ENCODE measurements at places on chromosomes 4 and X. TPM values are rescaled to one million over a fixed set of nuclear protein-coding genes. Genes with fewer than 3 reads are reported as not detected.

DNA sequence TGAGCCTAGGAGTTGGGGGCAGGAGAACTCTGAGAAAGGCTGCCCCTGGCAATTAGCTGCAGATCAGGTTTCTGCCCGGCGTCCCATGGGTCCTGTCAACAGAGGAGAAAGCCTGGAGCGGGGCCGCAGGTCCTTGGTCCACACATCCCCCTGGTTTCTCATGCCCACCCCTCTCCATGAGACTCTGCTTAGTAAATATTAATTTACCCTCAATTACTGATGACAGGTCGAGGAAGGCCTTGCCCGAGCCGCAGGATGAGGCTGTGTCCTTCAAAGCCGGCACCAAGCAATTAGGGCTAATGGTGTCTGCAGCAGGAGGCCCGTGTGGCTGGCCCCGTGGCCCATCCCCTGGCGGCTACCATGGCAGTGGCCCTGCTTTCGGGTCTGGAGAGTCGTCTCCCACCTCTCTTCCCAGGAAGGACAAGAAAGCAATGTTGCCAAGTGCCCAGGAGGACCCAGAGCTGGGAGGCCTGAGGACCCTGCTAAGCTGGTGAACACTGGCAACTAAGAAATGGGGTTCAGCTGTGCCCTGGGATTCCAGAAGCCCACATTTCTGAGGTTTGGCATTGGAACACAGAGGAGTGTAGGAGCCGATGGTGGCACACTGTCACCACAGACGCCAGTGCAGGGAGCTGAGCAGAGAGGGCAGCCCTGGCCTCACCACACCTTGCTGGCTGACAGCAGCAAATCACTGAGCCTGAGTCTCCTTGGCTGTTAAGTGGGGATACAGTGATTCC, 114.6 kb downstream of the CPZ start:
- no peaks in the 10 kb centered on the region for H3K4me1 ChIP-seq
- peaks cover 76% of the 10 kb centered on the region for H3K27me3 ChIP-seq
- H3K4me3 ChIP-seq: no peak overlapping the region
- no peaks in the 10 kb centered on the region for H3K36me3 ChIP-seq

DNA sequence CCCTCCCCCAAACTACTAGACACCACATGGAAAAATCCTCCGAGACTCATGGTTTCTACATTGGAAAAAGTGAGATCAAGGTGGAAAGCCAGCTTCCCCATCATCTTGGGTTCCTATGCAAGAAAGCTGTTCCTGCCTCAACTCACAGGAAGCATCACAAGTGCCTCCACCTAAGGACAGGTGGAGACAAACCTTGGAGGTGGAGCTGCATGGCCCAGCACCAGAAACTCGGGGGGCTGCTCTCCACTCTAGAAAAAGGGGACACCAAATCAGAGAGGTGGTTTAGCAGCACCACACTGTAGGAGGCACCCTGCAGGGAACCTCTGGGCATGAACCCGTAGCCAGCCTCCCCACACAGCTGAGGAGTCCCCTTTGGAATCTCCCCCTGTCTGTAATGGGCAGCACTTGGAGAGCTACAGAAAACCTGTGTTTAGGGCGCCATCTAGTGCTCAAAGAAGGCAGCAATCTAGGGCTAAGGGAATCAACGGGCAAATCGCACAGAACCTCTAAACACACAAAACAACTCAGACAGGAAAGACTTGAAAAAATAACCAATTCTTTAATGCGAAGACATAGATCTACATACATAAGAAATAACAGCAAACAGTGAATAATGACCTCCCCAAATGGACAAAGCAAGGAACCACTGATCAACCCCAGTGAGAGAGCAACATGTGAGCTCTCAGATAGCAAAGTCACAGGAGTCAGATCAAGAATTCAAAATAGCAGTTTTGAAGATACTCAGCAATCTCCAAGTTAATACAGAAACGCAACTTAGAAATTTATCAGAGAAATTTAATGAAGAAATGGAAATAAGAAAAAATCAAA, 37.0 kb upstream of the ZBTB33 start:
- peak; percentile 35 for DNase-seq
- H3K27ac ChIP-seq: no peak overlapping the region
- no peak overlapping the region for H3K4me3 ChIP-seq
- H3K4me1 ChIP-seq: peaks cover 11% of the 10 kb centered on the region

DNA sequence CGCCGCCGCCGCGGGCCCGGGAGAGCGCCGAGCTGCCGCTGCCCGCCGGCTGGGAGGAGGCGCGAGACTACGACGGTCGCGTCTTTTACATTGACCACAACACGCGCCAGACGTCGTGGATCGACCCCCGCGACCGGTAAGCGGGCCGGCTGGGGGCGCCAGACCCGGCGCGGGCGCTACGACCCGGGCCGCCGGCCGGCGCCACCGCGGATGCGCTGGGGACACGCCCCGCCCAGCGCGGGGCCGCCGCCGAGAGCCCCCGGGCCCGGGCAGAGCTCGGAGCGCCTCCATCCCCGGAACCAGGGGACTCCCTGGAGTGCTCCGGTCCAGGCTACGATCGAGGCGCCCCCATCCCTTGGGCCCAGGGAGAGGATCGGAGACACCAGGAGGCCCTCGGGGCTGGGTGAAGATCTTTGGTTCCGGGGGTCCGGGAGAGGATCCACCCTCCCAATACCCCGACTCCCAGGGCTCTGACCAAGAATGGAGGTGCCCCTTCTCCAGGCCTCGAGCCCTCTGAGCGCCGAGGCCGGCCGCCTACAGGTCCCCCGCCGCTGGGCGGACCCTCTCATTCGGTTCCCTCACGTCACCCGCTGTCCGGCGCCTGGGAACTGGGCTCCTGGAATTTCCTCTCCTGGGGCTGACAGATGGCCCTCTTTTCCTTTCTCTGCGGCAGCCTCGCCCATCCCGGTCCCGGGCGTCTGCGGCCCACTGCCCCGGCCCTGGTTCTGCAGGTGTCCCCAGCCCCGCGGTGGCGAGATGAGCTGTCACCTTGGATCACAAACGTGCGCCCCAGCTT, 48.8 kb downstream of the CLDN34 start:
- no peaks in the 10 kb centered on the region for H3K36me3 ChIP-seq
- no peaks in the 10 kb centered on the region for H3K27me3 ChIP-seq
- no peak for DNase-seq
- H3K4me3 ChIP-seq: peak overlapping the region; percentile 74
- peak overlapping the region; percentile 60 for H3K27ac ChIP-seq

GRCh38 chrX:71815121-71815905, 52.2 kb downstream of the CXorf49B start:
- DNase-seq: no peak
- H3K4me3 ChIP-seq: no peak overlapping the region
- no peaks in the 10 kb centered on the region for H3K4me1 ChIP-seq
- H3K36me3 ChIP-seq: no peaks in the 10 kb centered on the region
- H3K27me3 ChIP-seq: 0 out of 3 replicates have a peak, but pooled peaks cover 3% of the 10 kb centered on the region
- H3K27ac ChIP-seq: no peak overlapping the region

DNA sequence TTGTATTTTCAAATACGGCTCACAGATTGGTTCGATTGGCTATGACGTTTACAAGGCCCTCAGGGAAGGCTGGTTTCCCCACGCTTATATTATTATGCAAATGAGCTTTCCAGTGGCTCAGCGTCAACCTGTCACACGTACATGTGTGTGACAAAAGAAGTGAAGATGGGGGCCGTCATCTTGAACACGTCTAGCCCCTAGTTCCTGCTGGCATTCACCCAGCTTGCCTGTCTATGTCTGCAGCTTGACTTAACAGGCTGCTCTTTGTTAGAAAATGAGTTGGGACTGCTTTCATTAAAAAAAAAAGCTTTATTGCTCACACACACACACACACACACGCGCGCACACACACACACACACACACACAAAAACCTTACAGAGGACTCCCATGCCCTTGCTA, 283.6 kb upstream of the CTSO start:
- H3K36me3 ChIP-seq: no peaks in the 10 kb centered on the region
- no peak for DNase-seq
- no peak overlapping the region for H3K4me3 ChIP-seq
- no peaks in the 10 kb centered on the region for H3K27me3 ChIP-seq
- no peaks in the 10 kb centered on the region for H3K4me1 ChIP-seq

DNA sequence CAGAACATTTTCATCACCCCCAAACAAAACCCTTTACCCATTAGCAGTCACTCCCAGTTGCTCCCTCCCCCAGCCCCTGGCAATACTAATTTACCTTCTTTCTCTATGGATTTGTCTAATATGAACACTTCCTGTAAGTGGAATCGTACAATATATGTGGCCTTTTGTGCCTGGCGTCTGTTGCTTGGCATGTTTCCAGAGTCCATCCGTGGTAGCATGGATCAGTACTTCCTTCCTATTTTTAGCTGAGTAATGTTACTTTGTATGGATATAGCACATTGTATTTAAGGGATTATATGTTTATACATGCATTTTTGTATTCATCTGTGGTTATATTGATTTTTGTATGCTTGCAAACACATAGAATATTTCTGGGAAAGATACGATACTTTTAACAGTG, 48.2 kb downstream of the PPEF1 start:
- no peaks in the 10 kb centered on the region for H3K27me3 ChIP-seq
- no peak for DNase-seq
- no peaks in the 10 kb centered on the region for H3K36me3 ChIP-seq
- no peaks in the 10 kb centered on the region for H3K4me1 ChIP-seq
- H3K4me3 ChIP-seq: no peak overlapping the region

- no peak overlapping the region for H3K27ac ChIP-seq
- no peaks in the 10 kb centered on the region for H3K36me3 ChIP-seq
- no peak for DNase-seq
- no peaks in the 10 kb centered on the region for H3K27me3 ChIP-seq
- no peaks in the 10 kb centered on the region for H3K4me1 ChIP-seq
- H3K4me3 ChIP-seq: no peak overlapping the region
Measured at GRCh38 chrX:29555465-29556091, 659.8 kb upstream of the MAGEB2 start.

GRCh38 chrX:117335209-117335608, 781.4 kb downstream of the KLHL13 start:
- DNase-seq: peak; percentile 21
- peaks cover 13% of the 10 kb centered on the region for H3K4me1 ChIP-seq
- no peak overlapping the region for H3K4me3 ChIP-seq
- no peak overlapping the region for H3K27ac ChIP-seq

- H3K27me3 ChIP-seq: no peaks in the 10 kb centered on the region
- H3K36me3 ChIP-seq: no peaks in the 10 kb centered on the region
- H3K4me3 ChIP-seq: no peak overlapping the region
- peaks cover 10% of the 10 kb centered on the region for H3K4me1 ChIP-seq
- no peak for DNase-seq
Measured at GRCh38 chr4:119005928-119006460, 117.3 kb downstream of the SYNPO2 start.

Gene RBM10
- 41.6 TPM for total RNA-seq

Gene RNF212
- total RNA-seq: not detected

Gene PSAPL1
- total RNA-seq: 0.02 TPM

Gene PRSS12
- 0.02 TPM for total RNA-seq

Gene STAP1
- not detected for total RNA-seq

Gene PRKG2
- total RNA-seq: not detected

Gene TMEM154
- total RNA-seq: not detected

Gene NAA11
- not detected for total RNA-seq
